CD4-positive, alpha-beta T cell treated with Interleukin-4 for 4 hours (primary cell): ENCODE measurements at places on chromosomes 5 and 9.

- no peak for DNase-seq
Measured at GRCh38 chr9:96173640-96174039, 128.3 kb downstream of the HSD17B3 start.

DNA sequence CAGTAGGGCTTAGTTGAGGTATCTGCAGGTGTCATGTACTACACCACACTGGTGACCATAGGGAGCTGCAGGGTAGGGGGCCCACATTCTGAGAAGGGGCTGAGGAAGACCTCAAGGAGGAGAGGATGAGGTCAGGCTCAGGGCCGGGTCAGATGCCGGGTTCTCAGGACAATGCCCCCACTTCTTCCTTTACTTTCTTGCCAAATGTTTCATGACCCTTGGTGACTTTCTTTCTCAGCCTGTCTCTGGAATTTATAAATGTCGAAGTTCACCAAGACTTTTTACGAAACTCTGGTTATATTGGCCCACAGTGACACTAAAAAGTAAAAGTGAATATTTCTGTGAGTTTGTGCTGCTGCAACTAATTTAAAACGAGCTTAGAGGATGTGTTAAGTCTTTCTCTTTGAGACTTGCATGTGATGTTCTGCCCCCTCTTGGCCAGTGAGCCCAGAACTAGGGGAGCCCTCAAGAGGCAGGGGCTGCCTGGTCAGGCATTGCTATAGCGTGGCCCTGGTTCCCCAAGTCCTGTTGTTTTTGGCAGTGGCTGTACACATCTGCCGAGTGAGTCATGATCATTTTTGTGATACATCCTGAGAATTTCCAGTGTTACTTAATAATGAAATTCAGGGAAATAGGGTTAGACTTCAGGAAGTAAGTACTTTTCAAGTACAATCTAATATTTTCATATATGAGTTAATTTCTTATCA lies 11.2 kb downstream of the ACO1 start:
- DNase-seq = no peak

GRCh38 chr9:101367323-101367722 lies 17.5 kb downstream of the BAAT start:
- no peak for DNase-seq

DNA sequence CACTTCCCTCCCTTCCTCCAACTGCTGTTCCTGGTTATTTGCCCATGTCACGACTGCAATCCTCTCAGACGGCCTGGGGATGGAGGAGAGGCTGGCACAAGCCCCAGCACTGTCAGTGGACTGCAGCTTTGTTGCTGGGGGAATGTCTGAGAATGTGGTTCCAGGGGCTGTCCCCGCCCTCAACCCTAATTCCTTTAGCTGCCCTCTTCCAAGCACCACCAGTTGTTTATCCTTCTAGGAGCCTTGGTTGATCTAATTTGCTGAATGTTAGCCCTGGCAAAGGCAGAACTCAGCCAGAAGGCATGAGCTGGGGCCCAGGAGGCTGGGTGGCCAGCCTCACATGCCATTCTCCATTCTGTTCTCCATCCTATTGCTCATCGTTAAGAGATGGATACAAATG lies 51.6 kb downstream of the ADAM19 start:
- no peak for DNase-seq

GRCh38 chr9:13962006-13962405 lies 351.9 kb downstream of the NFIB start:
- DNase-seq = no peak

- DNase-seq = no peak
Measured at GRCh38 chr5:149372076-149372795, 6.9 kb downstream of the IL17B start.

GRCh38 chr5:1698589-1699316 lies 100.9 kb downstream of the MRPL36 start:
- no peak for DNase-seq

GRCh38 chr9:5622016-5622415 lies 6.9 kb upstream of the RIC1 start:
- no peak for DNase-seq

- DNase-seq = no peak
Measured at GRCh38 chr5:142934051-142934762, 164.0 kb downstream of the ARHGAP26 start.

- DNase-seq = no peak
Measured at GRCh38 chr9:12723409-12724028, 30.3 kb downstream of the TYRP1 start.

- no peak for DNase-seq
Measured at GRCh38 chr5:71976449-71976848, 130.8 kb upstream of the MAP1B start.

DNA sequence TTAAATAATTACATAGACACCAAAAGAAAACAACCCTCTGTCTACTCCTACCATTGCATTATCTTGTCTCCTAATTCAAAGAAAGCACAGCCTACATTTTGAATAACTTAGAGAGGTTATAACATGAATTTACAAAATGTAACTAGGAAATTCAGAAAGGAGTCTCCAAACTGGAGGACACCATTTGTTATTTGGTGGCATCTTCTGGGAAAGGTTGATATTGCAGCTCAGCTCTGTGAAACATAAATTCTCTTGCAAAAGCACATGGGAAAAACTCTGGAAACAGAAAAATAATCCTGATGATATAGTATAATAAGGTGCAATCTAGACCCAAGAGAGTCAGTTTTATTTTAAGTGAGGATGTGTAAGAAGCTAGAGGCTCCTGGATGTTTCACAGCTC lies 215.3 kb downstream of the MLLT3 start:
- DNase-seq = no peak

GRCh38 chr5:62168506-62169281 lies 137.3 kb upstream of the KIF2A start:
- no peak for DNase-seq

DNA sequence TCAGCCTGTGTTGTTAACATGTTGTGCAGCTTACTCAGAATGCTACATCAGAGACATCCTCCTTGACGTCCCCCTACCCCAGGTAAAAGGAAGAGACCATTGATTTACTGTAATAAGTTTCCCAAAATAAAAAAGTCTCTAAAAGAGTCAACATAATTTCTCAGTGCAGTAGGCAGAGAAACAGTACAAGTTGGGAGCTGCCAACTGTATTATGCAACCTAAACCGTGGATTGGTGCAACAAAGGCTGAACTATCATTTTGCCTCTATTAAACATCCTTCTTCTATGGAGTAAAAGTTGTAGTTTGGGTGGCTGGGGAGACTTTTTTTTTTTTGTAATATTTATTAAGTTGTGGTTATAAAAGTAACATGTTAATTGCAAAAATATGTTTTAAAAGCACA lies 208.0 kb downstream of the NR3C1 start:
- no peak for DNase-seq

DNA sequence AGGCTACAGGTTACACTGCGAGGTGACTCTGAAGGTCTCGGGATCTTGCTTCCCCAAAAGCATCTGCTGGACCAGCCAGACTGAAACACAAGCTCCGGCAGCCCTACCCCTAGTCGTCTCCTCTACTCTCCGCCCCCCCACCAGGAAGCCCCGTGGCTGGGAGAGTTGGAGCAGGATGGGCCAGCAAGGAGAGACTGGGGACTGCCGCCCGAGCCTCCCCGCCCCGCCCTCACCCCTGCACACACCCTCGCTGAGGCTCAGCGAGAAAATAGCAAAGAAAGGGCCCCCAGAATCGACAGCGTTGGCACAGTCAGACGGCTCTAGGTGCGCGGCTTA lies 1.3 kb downstream of the TRIM7 start:
- DNase-seq = no peak

- DNase-seq = no peak
Measured at GRCh38 chr5:1292139-1292538, 2.7 kb downstream of the TERT start.

- DNase-seq = no peak
Measured at GRCh38 chr5:561408-561807, 37.2 kb upstream of the SLC9A3 start.

- DNase-seq = peak; percentile 20
Measured at GRCh38 chr9:109411798-109412352, 86.2 kb downstream of the PTPN3 start.

- DNase-seq = no peak
Measured at GRCh38 chr5:57432876-57433275, 49.7 kb downstream of the ACTBL2 start.

- peak; percentile 74 for DNase-seq
Measured at GRCh38 chr5:40386289-40386688, 293.4 kb upstream of the PTGER4 start.

GRCh38 chr9:101465326-101465915 lies 29.8 kb upstream of the ALDOB start:
- DNase-seq = no peak

GRCh38 chr5:180287404-180287803 lies 4.5 kb downstream of the MAPK9 start:
- no peak for DNase-seq

DNA sequence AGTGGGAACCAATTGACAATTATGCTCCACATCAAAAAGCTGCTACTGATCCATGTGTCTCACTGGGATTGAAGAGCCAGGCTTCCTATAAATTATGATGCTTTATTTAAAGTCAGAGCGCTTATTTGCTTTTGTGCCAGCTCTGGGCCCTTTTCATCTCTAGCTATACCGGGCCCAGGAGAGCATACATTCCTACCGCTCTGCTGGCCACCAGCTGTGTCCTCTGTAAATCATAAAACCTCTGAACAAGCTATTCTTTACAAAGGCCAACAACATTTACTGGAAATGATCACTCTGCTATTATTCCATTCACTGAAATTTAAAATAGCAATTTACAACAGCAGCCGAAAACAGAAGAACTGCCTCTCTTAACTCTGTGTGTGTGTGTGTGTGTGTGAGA lies 86.6 kb downstream of the ZNF608 start:
- DNase-seq = no peak

GRCh38 chr9:123348317-123348992 lies 7.5 kb upstream of the CRB2 start:
- DNase-seq = no peak

DNA sequence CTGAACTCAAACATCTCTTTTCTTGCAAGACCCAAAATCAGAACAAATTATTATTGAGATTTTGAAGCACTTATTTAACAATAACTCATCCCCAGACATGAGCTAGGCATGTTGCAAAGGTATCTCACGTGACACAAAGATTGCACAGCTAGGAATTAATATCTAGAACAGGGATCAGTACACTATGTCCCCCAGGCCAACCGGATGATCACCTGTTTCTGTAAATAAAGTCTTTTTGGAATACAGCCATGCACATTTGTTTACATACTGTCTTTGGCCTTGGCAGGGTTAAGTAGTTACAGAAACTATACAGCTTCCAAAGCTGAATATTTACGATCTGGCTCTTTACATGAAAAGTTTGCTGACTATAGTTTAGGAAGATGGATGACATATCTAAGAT lies 287.7 kb downstream of the ACTL7B start:
- no peak for DNase-seq

- no peak for DNase-seq
Measured at GRCh38 chr9:76271755-76272154, 122.5 kb downstream of the RFK start.

DNA sequence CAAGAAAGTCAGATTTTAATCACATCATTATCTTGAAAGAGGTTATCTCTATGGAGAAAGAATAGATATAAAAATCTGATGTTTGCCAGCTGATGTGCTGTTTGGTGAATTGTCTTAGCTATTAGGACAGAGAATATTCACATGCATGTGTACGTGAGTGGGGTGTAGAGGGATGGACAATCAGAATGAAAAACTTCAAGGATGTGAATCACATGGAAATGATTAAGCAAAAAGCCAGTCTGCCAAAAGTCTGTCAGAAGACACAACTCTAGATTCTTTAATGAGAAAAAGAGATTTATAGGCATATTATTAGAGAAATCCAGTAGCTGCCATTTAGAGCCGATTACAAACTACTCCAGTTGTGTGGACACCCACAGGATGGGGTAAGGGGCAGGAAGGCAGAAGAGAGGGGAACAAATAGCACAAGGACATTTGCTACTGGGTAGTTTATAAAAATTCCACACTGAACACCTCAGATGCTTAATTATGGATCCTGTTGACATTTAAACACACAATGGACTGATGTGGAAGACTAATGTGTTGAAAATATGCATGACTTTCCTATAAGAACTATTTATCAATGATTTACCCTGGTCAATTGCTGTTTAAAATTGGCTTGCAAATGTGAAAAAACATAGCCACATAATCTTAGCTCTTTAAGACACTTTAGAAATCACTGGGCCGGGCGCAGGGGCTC lies 127.4 kb downstream of the PTTG1 start:
- no peak for DNase-seq

GRCh38 chr9:36470643-36471290 lies 70.7 kb upstream of the RNF38 start:
- DNase-seq = peak; percentile 76

DNA sequence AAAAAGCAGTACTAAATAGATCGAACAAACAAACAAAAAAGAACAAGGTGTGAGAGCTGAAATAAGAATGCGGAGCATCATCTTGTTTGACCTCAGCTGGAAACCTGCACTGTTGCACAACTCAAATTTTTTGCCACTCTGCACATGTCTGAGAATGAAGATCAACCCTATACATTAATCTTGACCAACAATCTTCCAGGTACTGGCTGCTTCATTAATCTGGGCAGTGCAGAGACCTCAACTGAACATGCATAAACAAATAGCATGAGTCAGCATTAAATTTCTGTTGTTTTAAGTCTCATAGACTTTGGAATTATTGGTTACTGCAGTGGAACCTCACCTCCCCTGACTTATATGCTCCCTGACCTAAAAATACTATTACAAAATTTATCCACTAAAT lies 114.6 kb upstream of the FTMT start:
- no peak for DNase-seq

GRCh38 chr5:179232091-179232735 lies 113.0 kb downstream of the ADAMTS2 start:
- no peak for DNase-seq

DNA sequence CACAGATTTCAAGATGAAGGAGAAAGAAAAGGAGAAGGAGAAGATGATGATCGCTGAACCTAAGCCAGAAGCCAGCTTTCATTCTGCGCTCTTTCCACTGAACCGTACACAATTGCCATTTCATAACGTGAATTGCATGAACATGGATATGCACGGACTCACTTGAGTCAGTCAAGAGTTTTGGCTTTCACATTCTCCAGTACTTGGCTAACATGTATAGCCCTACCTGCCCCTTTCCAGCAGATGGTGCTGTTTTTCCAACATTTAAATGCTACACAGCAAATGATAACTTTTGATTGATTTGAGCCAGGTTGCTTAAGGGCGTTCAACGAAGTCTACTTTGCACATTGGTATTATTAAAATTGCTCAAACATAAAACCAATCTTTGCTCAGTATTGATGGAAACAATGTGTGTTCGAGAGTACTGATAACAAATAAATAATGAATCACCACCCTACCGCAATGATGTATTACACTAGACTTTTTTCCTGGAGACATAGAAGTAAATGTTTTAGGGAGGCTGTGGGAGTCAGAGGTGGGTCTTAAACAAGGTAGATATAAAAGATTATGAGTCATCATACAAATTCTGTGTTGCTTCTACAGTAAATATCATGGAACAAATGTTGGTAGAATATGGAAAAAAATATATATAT lies 196.4 kb downstream of the TRPM3 start:
- DNase-seq = peak; percentile 26

GRCh38 chr5:5188376-5189050 lies 48.4 kb downstream of the ADAMTS16 start:
- no peak for DNase-seq

- peak; percentile 58 for DNase-seq
Measured at GRCh38 chr5:139443831-139444453, 4.6 kb upstream of the DNAJC18 start.

- peak; percentile 15 for DNase-seq
Measured at GRCh38 chr5:55993013-55993412, 1.8 kb downstream of the IL6ST start.
